ENCODE measurements at places on chromosomes 7 and 10.
A peak's percentile ranks its signal among the peaks of the same experiment; 100 is the strongest.

GRCh38 chr7:22469371-22470143, 30.4 kb downstream of the STEAP1B start:
- DNase-seq = no peak

DNA sequence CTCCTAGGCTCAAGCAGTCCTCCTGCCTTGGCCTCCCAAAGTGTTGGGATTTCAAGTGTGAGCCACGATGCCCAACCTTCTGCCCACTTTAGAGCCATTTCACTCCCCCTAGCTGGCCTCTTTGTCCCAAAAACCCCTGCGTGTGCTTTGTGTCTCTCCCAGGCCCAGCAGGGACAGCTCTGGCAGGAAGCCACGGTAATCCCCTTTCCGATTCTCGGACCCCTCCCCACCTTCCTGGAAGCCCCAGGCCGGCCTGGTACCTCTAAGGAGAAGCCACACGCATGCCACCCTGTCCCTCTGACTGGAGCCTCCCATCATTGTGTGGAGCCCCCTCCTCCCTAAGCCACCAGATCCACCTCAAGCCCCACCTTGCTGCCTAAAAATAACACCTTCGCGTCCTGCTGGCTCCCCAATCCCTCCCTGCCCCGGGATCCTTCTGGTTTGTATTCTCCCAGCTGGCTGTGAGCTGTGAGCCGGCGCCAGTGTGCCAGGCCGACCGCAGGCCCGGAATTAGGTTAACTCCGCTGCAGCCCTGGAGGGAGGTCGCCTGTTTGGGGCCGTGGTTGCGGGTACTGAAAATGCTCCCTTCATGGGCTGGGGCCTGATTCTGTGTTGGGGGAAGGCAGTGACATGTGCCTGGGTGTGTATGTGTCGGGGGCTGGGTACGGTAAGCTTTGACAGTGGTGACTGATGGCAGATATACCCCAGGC, 16.4 kb upstream of the SRRM3 start:
- peak; percentile 69 for DNase-seq

- no peak for DNase-seq
These were observed 951.0 kb downstream of the SORCS1 start for GRCh38 chr10:106213493-106213892.

DNA sequence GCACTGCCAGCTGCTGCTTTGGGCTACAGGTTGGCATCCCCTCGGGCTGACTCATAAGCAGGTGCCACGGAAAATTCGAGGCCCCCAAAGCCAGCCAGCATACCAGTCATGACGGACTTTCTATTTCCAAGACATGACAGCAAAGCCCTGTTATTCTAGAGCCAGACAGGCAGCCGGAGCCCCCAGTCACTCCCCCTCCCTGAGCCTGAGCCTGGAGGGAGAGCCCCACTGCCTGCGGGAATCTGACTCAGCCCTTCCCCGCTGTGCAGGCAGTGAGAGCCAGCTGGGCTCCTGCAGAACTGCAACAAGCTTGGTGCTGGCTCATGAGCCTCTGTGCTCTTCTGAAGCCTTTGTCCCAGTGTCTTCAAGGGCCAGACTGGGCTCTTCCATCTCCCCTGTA, 15.8 kb downstream of the BTBD16 start:
- peak; percentile 77 for DNase-seq

DNA sequence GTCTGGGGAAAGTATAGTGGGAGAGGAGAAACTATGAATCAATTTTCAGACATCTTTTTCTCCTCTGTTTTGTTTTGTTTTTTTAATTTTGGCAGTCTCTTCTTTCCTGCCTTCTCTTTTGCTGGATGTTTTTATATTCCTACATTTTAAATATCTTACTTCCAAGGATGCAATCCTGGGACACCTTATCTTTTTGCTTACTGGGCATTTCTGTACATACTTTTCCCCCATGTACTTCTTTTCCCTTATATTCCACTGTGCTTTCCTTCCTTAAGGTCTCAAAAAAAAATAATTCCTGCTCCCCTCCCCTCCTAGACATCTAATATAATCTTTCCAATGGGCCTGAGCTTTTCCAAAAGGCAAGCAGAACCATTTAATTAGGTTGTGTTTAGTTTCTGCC, 701.1 kb downstream of the NRG3 start:
- DNase-seq = no peak

DNA sequence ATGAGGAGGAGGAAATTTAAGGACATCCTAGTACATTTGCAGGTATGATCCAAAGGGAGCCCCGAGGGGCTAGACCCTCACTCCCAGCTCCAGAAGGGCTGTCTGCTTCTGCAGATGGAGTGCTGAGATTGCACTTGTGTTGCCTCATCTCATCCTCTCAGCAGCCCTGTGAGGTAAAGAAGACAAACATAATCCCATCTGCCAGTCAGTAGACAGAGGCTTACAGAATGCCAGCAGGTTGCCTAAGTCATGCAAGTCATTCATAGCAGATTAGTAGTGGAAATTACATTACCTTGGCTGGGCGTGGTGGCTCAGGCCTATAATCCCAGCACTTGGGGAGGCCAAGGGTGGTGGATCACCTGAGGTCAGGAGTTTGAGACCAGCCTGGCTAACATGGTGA, 45.4 kb downstream of the BLVRA start:
- DNase-seq = no peak

DNA sequence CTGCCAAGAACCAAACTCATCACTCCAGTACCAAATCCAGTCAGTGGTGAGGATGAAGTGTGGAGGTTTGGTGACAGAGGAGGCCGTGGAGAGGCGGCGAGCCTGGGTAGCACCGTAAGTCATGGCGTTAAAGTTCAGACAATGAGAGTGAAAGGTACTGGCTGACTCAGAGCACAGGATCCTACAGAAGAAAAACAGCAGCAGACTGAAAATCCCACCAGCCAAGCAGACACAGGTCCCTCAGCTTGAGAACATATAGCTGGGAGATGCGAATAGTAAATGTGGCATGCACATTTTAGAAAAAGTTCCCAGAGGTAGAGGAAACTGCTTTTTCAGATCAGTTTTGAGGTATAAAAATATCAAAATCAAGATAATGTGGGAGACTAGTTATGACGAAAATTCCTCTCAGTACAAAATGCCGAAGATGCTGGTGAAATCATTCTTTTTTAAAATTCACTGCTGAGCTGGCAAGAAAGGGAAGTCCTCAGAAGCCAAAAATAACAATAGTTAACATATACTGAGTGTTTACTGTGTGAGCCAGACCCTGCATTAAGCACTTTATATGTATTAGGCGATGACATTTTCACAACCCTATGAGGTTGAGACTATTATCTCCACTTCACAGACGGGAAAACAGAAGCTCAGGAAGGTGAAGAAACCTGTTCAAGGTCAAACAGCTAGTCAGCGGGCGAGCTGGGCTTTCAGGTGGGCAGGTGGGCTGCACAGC, 20.9 kb downstream of the PARP12 start:
- DNase-seq = no peak

GRCh38 chr10:35451151-35452016, 115.1 kb downstream of the CCNY start:
- no peak for DNase-seq

DNA sequence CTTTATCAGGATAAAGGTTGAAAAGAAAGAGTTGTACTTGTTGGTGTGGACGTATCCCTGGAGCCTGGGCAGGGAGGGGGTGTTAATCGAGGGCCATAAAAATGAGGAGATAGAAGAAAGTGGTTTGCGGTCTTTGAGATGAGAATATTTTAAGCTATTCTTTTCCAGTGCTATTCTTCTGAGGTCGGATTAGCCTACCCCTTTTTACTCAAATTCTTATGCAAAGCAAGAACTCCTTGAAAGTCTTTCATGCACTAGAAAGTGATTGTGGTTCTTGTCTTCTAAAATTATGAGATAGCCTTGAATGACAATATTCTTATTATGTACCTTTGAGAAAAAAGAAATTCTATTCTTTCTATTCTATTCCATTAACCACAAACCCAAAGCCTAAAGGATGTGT, 201.3 kb upstream of the SEMA3C start:
- no peak for DNase-seq

GRCh38 chr10:125006921-125007426, 65.1 kb downstream of the ZRANB1 start:
- DNase-seq = no peak

GRCh38 chr7:30557245-30557644, 37.4 kb upstream of the GARS1 start:
- no peak for DNase-seq

DNA sequence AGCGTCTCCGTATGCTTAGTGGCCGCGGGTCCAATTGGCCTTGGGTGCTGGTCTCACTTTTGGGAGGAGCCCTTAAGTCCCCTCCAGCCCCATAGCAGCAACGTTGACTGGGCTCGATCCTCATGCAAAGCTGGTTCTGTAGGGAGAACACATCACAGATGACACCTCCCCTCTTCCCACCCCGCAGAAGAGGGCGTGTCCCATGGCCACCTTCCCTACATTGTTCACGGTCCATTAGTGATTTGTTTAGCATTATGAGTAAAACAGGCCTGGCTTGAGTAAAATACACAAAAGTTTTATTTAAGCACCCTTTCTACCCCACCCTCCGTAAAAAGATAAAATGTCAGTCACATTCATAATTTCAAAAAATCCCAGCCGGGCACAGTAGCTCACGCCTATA, 89.1 kb upstream of the SH2B2 start:
- DNase-seq = no peak

DNA sequence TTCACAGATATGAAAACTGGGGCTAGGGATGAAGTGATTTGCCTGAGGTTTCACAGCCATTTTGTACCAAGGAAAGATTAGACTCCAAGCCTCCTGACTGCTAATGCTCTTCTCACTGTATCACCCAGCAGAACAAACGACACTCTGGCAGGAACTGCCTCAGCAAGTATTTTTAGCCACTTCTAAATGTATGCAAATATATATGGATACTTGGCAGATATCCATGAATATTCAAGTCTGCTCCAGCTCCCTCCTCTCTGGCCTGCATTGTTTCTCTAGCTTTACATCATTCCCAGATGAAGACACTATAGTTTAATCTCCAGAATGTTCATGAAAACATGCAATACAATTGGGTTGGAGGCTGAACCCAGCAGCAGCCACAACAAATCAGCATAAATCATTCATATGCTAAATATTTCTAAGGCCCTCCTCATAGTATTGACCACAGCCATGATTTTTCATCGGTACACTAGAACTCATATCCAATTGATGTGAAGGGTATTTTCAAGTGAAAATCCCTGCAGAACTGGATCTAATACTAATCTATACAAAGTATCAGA, 65.5 kb downstream of the HPSE2 start:
- no peak for DNase-seq

DNA sequence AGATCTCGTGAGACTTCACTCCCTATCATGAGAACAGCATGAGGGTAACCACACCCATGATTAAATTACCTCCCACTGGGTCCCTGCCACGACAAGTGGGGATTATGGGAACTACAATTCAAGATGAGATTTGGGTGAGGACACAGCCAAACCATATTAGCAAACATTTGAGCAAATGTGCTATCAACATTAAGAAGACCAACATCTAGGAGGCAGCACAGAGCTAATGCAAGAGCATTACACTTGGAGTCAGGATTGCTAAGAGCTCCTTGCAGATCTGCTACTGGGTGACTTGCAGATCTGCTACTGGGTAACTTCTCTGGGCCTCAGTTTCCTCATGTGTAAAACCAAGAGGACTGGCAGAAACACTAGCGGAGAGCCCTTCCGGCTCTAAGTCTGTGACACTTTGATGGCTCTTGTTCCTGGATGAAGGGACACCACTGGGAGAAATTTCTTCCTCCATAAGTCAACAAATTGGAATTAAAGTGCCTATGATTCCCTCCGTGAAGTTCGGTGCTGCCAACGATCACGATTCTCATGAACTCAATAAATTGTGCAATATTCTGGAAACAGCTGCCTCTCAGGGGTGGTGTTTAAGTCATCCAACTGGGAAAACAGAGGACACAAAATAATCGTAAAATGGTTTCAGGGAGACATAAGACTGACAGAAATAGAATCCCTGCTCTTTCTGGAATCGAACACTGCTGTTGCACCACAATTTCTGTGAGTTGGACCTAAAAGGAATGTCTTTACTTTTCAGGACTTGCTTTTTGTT, 115.8 kb upstream of the ITGB1 start:
- no peak for DNase-seq

- no peak for DNase-seq
These were observed 212.4 kb downstream of the RNLS start for GRCh38 chr10:88370713-88371112.

DNA sequence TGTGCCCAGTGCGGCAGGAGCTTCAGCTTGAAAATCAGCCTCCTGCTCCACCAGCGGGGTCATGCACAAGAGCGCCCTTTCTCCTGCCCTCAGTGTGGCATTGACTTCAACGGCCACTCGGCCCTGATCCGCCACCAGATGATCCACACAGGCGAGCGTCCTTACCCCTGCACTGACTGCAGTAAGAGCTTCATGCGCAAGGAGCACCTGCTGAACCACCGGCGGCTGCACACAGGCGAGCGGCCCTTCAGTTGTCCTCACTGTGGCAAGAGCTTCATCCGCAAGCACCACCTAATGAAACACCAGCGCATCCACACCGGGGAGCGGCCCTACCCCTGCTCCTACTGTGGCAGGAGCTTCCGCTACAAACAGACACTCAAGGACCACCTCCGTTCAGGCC, 16.1 kb upstream of the ZNF282 start:
- no peak for DNase-seq

DNA sequence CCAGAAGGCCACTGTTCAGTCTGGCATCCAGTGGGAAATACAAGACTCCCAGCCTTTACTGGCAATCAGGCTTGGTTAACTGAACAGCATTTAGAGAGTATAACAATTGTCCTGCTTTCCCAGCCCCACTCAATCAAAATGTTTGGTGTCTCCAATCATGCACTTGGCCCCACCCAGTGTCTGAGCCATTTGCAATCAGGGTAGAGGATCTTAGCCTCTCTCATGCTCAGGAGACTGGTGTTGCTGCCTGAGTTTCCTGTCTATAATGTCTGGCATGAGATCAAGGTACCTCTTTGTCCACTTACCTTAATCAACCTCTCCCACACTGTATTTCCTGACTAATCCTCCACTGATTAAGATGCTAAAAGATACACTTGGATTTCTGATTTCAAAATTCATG, 290.2 kb upstream of the GHITM start:
- no peak for DNase-seq

- peak; percentile 37 for DNase-seq
These were observed 99.5 kb upstream of the TNRC18 start for GRCh38 chr7:5523052-5523711.

- DNase-seq = no peak
These were observed 58.3 kb downstream of the MALSU1 start for GRCh38 chr7:23357190-23358093.

DNA sequence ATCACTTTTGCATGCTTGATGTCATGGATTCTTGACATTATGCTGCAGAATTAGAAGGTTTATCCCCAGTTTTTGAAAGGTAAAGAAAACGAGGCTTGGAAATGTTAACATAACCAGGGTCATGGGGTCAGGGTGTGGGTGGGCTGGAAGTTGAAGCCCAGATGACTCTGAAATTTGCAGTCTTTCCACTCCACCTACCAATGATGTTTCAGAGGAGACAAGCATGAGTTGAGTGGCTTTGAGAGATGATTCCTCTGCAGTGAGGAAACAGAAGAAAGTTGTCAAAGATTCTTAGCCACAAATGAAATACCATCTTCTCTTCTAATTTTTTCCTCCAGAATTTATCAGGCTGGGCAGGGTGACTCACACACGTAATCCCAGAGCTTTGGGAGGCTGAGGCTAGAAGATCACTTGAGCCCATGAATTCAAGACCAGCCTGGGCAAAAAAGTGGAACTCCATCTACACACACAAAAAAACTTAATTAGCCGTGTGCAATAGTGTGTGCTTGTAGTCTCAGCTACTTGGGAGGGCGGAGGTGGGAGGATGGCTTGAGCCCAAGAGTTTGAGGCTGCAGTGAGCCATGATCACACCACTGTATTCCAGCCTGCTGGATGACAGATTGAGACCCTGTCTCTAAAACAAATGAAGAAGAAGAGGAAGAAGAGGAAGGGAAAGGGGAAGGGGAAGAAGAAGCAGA, 239.1 kb upstream of the AUTS2 start:
- DNase-seq = no peak

Measured in H7 (cell line).